Activated CD4-positive, alpha-beta T cell treated with anti-CD3 and anti-CD28 coated beads, Interleukin-2, amount 50 U/mL, for 4 hours (primary cell): ENCODE measurements at places on chromosomes 11 and 22.
A peak's percentile ranks its signal among the peaks of the same experiment; 100 is the strongest.

GRCh38 chr11:72627594-72628281, 46.5 kb downstream of the PDE2A start:
- no peak for DNase-seq

DNA sequence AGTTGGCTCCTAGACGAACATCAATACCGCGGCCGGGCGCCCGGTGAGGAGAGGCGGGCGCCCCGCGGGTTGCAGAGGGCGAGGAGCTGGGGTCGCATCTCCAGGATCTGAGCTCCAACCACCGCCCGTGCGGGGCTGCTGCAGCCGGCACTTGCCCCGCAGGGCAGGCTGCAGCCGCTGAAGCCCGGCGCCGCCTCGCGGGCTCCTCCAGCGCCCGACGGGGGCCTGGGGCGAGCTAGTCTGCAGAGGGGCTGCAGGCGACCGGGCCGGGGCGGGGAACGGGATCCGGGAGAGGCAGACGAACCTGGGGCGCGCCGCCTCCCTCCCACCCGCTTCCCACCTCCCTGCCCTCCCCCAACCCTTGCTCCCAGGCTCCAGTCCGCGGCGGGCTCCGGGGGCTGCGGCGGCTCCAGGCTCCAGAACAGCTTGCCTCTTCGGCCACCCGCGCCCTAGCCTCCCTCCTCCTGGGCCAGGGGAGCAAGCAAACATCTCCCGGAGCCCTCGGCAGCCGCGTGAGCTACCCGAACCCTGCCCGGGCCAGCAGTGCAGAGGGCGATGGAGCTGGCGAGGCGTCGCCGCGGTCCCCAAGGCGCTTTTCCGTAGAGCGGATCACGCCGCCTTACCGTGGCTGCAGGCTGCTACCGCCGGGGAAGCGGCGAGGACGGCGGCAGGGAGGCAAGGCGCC, 802 bp downstream of the TENM4 start:
- DNase-seq: no peak

- DNase-seq: no peak
These were observed 53.7 kb upstream of the MTMR2 start for GRCh38 chr11:95977534-95978174.

DNA sequence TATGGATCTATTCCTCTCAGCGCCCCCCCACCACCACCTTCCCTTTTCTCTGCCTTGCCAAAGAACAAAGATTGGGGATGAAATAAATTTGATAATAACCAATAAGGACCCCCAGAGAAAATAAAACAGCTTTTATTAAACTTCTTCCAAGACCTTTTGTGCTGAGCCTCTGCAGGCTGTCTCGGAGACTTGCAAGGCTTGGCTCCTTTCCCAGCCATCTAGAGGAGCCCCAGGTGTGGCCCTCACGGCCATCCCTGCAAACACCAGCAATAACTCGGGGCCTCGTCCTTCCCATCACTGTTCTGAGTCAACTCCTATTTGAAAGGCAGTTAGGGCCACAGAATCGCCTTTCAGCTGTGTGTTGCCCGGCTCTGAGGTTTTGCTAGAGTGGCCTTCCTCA, 51.2 kb upstream of the LMO1 start:
- no peak for DNase-seq

GRCh38 chr22:45318558-45319323, 9.0 kb downstream of the FAM118A start:
- peak; percentile 26 for DNase-seq
